AG08395 (cell line): ENCODE measurements at places on chromosomes 5 and 9.

GRCh38 chr9:95874989-95875304 is 544 bp upstream of the ERCC6L2 start:
- DNase-seq: peak; percentile 38

- DNase-seq: no peak
Measured at GRCh38 chr9:93194221-93194625, 10.3 kb downstream of the WNK2 start.

GRCh38 chr5:164934039-164934438 is 1428.6 kb downstream of the MAT2B start:
- no peak for DNase-seq

DNA sequence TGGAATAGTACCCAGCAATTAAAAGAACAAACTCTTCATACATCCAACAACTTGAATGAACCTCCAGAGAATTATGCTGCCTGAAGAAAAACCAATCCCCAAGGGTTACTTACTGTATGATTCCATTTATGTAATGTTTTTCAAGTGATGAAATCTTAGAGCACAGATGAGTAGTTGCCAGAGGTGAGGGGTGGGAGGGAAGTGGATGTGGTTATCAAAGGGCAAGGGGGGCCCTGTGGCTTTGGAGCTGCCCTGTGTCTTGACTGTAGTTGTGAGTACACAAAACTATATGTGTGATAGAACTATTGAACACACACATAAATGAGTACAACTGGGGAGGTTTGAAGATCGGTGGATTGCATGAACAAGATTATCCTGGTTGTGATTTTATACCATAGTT is 115.8 kb upstream of the SLC25A48 start:
- DNase-seq: no peak

GRCh38 chr5:16378762-16379161 is 86.8 kb downstream of the ZNF622 start:
- DNase-seq: no peak

DNA sequence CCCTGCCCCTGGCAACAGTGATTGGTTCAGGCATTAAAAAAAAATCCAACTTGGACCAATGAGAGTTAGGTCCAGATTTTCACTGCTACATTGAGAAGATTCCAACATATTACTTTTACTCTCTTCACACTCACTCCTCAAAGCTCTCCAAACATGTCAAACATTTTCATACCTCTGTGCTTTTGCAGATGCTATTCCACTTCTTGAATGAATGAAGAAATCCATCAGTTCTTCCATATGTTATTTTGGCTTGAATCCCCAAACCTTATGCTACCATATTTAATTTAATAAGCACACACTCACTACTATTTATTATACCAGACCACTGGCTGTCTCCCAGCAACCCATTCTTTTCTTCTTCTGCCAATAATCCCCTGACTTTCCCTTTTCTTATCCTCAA is 87.1 kb downstream of the PPP2R2B start:
- no peak for DNase-seq

DNA sequence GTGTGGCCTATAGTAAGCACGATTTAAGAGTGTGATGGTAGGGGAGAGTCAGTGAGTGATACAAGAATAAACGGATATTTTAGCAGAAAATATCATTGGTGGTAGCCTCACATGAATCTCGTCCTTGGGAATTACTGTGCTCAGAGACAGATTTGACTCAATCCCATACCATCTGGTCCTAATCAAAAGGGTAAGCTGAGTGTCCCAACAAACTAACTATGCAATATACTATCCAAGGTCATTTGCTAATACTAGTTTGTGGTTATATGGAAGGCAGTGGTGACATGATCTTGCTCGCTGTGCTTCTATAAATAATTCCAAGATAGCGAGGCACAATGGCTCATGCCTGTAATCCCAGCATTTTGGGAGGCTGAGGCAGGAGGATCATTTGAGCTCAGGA is 103.2 kb downstream of the TRPM6 start:
- DNase-seq: peak; percentile 64

GRCh38 chr5:93574491-93575305 is 6.3 kb downstream of the NR2F1-AS1 start:
- DNase-seq: no peak

- no peak for DNase-seq
Measured at GRCh38 chr5:168356592-168356991, 65.1 kb downstream of the WWC1 start.

- DNase-seq: no peak
Measured at GRCh38 chr9:87346061-87346665, 151.5 kb upstream of the DAPK1 start.

DNA sequence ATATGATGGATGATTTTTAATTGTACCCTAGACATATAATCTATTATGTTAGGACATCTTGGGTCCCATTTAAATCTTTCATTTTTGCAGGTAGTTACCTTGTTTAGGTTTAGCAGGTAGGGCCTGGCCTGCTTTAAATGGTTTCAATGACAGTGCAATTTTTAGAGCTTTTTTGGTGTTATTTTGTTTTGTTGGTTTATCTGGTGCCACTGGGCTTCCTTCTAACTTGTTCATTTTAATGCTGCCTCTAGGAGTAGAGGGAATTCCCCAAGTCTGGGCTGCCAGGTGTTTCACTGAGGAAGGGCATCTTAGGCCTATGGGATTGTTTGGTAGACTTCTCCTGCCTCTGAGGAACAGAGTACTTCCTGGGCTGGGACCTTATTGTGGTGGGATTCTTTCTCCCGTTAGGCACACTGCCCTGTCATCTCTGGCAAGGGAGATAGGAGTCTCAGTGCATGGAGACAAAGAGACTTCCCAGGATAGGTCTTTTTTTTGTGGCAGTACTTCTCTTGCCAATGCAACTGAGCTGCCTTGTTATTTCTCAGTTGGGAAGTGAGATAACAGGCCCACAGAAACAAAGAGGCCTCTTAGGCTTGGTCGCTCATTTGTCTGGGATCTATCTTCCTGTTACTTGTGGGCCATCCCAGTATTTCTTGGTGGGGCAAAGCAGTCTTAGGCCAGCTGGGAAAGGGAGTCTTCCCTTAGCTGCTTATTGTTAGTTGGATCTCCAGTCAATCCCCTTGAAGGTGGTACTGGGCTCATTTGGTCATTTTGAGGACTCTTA is 282.9 kb downstream of the FER start:
- DNase-seq: no peak

DNA sequence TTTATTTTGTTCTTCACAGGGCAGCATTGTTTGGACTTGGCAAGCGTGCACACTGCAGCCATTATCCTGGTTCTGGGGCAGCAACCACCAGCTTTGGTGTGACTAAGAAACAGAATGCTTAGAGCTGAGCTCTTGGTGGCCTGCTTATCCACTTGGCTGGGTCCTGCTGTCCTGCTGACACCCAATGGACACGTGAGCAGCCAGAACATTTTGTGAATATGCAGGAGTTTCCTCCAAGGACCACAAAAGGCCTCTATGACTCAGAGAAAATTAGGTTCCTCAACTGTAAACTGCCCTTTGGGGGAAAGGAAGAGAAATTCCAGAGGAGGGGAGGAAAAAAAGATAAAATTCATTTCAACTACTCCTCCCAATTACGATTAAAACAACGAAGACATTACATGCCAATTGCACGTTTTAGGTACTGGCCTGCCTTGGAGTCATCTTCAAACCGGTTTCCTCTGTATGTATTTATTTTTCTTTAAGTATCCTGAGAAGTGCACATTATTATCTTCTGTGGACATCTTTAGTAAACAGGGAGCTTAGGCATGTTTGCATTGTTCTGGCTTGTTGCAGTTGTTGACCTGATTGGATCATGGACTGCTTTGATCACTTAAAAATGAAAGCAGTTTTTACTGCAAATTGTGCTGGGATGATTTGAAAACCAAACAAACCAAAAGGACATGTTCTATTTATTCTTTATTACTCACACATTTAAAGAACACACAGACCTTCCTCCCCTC is 82.3 kb upstream of the TLE4 start:
- peak; percentile 61 for DNase-seq

DNA sequence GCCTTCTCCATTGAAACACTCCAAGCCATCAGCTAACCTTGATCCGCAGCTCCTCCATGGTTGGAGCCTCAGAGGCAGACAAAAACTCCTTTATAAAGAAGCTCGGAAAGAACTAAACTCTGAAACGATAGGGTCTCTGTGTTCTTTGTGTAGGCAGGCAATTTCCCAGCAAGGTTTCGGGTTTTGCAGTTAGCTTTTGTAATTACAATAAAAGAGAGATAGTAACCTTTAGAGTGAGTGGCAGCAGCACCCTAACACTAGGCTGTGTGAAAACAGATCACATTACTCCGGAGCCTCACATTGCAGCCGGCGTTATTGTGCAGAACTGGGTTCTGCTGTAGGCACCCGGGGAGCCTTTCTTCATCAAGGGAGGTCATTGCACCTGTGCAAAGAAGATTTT is 115.8 kb upstream of the MAP3K1 start:
- no peak for DNase-seq

DNA sequence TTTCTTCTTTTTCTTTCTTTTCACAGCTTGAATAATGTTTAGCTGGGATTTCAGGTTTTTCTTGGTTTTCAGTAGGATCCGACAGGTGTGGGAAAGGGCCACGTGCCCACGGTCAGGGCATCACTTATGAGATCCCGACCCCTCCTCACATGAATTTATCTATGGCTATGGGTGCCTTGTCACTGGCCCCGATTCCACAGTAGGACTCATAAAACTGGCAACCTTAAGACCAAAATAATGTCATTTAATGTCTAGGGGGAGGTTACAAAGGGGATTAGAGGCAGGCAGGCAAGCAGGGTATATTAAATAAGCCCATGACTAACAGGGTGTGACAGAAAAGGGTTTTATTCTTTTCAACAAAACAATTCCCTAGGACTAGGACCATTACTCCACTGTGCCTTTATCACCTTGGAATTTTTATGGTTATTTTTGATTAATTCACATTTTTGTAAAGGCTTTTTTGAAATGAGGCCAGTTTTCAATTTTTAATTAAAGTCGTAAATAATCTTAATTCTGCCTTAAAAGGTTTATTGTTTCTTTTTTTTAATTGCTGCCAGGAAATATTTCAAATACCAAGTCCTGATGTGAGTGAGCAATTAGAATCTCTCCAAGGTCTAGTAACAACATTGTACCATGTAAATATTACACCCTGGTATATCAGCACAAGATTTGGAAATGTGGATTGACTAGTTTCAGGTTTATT is 370.4 kb downstream of the GLIS3 start:
- DNase-seq: no peak

GRCh38 chr9:86598411-86599239 is 244.4 kb upstream of the TUT7 start:
- peak; percentile 23 for DNase-seq

DNA sequence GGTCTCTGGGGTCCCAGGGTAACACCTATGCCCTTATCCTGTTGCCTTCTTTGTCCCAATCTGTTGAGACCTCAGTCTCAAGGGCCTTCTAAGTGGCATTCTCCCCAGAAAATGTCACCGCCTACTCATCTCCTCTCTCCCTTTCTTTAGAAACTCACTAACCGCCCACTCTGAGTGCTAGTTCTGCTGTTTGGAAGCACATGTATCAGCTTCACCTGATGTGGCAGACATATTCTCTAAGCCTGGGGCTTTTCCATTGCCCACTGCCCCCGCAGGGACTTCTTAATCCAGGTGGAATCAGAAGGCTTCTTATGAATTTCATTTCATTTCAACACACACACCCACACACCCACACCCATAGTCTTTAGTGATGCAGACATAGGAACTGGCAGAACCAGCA is 165.1 kb downstream of the ASTN2 start:
- no peak for DNase-seq

GRCh38 chr9:36862206-36863145 is 171.6 kb downstream of the PAX5 start:
- peak; percentile 67 for DNase-seq

DNA sequence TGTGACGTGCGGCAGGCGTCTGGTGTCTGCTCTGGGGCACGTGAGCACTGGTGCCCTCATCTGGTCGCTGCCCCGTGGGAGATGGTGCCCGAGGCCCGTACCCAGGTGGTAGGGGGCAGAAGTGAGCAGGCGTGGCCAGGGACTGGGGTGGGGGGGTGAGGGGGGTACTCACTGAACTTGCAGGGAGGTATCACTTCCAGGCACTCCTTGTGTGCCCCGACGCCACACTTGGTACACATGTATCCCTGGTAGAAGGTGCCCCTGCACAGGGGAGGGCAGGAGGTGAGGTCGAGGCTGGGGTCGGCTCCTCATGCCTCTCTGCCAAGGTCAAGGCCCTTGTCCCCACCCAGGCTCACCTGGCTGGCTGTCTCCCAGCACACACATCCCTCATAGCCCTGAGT is 45.2 kb upstream of the SARDH start:
- no peak for DNase-seq

GRCh38 chr5:178230879-178231538 is 1.6 kb downstream of the PHYKPL start:
- peak; percentile 61 for DNase-seq

- no peak for DNase-seq
Measured at GRCh38 chr5:67591491-67591890, 394.9 kb upstream of the CD180 start.

- no peak for DNase-seq
Measured at GRCh38 chr9:121744687-121745395, 93.4 kb downstream of the DAB2IP start.

GRCh38 chr5:119383008-119383407 is 27.2 kb downstream of the TNFAIP8 start:
- no peak for DNase-seq

DNA sequence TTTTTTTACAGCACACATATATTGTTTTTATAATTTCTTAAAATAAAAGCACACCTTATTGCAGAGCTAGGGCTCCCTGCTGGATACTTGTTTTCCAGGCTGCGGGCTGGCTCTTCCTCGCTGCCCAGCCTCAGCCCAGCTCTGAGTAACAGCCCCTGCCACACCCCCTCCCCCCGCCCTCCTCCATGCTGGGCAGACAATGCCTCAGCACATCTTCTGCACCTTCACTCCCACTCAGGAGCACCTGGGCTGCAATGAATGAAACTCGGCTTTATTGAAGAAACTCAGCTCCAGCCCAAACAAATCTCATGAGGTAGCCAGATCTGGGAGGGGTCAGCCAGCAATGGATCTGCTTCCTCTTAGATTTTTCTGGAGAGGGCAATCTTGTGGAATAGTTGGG is 9.5 kb downstream of the IL9 start:
- DNase-seq: no peak

- DNase-seq: no peak
Measured at GRCh38 chr9:134976403-134976802, 58.7 kb upstream of the FCN1 start.

DNA sequence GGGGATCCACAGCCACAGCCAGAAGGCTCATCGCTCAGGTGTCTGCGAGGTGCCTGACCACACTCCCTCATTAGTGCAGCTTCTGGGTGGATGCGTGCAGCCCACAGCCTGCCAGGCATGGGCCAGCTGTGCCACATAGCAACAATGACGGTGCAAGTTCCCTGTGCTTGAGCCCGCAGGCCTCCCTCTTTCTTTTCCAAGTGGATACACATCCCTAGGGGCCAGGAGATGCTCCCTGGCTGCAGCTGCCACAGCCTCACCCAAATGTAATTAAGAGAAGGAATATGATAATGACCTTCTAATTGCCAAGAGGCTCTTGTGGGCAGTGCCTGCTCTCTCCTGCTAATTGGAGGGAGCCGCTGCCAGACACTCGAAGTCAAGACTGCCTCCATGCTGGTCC is 116.0 kb upstream of the PPP1R26 start:
- DNase-seq: no peak

DNA sequence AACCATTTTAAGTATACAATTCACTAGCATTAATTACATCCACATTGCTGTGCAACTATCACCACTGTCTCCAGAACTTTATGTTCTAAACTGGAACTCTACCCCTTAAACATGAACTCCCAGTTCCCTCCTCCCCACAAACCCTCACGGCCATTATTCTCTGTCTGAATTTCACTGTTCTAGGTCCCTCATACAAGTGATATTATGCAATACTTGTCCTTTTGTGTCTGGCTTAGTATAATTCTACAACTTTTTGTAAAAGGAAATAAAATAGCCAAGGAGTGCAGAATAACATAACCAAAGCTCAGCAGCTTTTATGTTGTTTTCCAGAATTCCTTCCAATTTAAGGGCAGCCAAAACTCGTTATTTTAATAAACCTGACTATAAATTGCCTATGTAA is 53.2 kb downstream of the NAA35 start:
- DNase-seq: no peak
